ENCODE measurements at places on chromosomes 11 and 22.

DNA sequence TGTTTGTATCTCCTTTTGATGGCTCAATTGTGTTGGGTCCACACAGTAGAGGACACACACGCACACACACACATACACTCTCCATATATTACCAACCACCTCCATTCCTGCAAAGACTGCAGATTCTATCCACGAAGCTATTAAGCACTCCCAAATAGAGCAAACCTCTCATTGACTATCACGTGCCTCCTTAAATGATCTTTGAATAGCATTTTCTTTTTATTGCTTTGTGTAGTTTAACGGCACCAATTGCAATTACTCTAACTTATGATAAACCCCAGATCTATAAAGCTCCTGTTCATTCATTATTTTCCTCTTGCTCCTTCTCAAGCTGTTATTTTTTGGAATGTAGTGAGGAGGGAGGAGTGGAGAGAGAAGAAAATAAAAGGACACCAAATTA is 204.7 kb downstream of the ST3GAL4 start:
- DNase-seq, result no peak

DNA sequence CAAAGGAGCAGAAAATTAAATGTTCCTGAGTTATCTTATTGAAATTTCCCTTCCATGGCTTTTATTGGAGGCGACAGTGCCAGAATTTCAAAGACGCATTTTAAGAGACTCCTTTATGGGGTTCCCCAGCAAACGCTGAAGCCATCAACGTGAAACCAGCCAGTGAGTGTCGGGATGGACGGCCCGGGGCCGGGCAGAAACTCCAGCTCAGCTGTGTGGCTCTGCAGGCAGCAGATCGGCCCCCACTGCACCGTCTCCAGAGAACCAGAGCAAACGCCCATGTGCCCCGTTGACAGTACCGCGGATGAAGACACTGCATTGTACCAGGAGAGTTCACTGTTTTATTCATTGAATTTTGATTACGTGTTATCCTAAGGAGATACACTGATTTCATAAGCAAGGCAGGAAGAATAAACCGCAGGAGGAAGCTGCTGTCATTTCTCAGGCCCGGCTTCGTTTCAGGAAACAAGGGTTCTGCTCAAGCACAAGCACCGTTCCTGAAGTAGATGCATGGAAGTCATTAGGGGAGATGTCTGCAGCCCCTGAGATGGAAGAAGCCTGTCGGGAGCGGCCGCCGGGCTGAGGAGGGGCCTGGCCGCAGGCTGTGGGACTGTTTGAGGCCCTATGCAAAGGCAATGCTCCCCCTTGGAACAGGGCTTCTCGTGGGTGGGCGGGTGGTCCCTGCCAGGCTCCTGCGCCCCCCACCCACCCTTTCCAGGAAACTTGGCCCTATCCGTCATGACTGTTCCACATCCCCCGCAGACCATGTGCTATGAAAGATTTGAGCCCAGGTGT is 639.7 kb downstream of the TBC1D22A start:
- DNase-seq, result peak; percentile 14

DNA sequence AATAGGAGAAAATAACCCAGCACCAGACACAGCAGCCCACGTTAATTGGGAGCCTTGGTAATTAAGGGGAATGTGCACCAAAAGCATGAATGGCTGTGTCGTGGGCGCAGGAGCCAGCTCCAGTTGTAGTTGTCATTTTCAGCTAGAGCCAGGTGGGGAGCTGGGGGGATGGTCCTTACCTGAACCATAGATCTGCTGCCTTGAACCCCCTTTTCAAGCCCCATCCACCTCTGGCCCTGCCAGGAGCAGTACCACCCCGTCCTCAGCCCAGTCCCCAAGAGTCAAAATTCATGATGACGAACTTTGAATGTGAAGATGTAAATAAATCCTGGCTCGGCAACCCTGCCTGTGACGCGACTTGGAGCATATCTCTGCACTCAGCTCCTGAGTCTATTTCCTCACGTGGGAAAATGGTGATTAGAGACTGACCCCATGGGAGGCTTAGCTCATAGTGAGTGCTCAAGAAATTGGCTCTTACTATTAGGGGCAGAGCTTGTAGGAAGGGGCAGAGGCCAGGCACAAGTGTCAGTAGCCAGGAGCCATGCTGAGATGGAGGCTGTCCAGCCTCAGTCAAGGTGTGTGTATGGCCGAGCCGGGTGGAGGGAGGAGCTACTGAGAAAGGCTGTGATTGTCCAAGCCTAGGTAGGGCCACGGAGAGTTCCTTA is 794 bp upstream of the FXYD6 start:
- no peak for DNase-seq

- DNase-seq, result no peak
Measured at GRCh38 chr11:6393989-6394670, 3.9 kb downstream of the SMPD1 start.

- DNase-seq, result no peak
Measured at GRCh38 chr22:31136155-31136554, 4.2 kb downstream of the PLA2G3 start.

GRCh38 chr11:78715639-78716311 is 141.1 kb upstream of the NARS2 start:
- peak; percentile 68 for DNase-seq

- no peak for DNase-seq
Measured at GRCh38 chr11:116460156-116460920, 312.4 kb downstream of the BUD13 start.

GRCh38 chr22:41048791-41049717 is 43.3 kb upstream of the EP300 start:
- DNase-seq, result no peak

GRCh38 chr11:93005239-93005638 is 35.8 kb downstream of the MTNR1B start:
- no peak for DNase-seq

DNA sequence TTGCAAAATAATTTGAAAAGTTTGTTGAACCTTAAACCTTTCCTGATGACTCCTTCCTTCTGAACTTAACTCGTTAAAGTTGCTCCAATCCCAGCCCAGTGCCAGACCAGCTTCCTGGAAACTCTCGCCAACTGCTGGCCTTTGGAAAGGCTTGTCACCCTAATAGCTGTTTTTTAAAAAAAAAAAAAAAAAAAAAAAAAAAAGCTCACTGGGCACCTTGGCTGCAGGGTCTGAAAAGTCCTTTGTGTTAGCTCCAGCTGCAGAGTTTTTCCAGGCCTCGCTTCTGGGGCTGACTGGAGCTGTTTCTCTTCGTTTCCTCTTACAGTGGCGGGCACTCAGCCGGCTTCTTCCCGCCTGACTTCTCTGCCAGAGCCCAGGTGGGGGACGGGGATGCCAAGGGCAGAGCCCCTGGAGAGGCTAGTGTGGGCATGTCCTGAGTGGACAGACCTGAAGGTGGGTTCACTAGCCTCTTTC is 25.1 kb downstream of the KCNQ1OT1 start:
- no peak for DNase-seq

- DNase-seq, result no peak
Measured at GRCh38 chr11:103266167-103266831, 157.1 kb downstream of the DYNC2H1 start.

GRCh38 chr11:96154802-96155520 is 188.0 kb downstream of the MAML2 start:
- no peak for DNase-seq

GRCh38 chr22:19043121-19044085 is 78.8 kb downstream of the DGCR2 start:
- no peak for DNase-seq

DNA sequence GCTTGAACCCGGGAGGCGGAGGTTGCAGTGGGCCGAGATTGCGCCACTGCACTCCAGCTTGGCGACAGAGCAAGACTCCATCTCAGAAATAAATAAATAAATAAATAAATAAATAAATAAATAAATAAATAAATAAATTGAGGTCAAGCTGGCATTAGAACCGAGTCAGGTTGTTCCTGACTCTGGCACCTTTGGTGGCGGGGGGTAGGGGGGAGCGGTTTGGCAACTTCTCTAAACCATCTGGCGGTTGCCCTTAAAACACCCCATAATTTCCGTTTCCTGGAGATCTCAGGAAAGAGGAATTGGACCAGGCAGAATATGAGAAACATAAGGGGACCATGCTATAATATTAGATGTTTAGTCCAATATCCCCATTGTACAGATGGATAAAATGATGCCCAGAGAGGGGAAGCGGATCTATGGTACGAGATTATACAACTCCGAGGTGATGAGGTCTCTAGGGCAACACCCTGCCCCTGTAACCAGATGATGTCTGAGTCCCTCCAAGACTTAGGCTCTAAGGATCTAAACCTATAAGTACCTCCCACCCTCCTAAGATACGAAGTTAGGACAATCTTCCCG is 785 bp downstream of the CLPB start:
- DNase-seq, result peak; percentile 81

DNA sequence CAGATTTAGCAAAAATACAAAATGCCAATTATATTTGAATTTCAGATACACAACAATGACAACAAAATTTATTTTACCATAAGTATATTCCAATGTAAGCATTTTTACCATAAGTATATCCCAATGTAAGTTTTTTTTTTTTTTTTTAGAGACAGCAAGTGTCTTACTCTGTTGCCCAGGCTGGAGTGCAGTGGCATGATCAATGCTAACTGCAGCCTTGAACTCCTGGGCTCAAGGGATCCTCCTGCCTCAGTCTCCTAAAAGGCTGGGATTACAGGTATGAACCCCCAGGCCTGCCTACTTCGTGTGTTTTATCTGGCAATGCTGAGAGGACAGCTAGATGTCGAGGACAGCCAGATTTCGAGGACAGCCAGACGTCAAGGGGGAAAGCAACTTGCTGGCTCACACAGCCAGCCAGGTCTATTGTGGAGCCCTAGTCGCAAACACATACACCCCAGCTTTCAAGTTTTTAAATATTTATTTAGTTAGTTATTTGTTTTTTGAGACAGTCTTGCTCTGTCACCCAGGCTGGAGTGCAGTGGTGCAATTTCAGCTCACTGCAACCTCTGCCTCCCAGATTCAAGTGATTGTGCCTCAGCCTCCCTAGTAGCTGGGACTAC is 1.1 kb upstream of the SERPING1 start:
- DNase-seq, result no peak

DNA sequence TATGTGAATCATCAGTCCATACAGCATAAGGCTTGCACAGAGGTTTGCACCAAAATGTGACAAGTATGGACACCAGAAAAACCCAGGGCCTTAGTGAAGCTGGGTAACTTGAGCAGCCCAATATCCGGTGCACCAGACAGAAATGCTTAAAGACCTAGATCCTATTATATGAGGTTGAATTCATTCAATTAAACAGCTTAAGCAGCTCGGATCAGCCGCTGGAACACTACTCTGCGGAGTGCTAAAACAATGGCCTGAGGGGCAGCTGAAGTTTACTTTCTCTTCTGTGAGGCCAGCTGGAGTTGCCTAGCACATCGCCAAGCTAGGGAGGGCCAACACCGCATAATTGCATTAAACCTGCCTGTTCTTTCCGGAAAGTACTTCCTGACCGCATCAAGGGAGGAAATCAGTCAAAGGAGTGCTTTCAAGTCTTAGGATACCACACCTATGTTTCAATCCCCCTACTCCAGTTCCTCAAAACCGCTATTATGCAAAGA is 17.0 kb upstream of the FAM181B start:
- peak; percentile 39 for DNase-seq

DNA sequence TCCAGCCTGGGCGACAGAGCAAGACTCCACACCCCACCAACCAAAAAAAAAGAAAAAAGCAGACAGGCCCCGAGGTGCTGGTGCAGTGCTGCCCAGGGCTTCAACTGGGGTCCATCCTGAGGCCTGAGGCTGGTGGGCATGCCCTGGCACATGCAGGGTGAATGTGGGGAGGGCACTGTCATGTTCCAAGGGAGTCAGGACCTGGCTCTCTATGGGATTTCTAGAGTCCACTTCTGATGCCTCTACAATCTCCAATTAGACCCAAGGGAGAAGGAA is 10.1 kb downstream of the CENPM start:
- DNase-seq, result no peak

- DNase-seq, result no peak
Measured at GRCh38 chr22:23781511-23782183, 5.1 kb upstream of the SMARCB1 start.

GRCh38 chr22:33007485-33007884 is 50.7 kb downstream of the SYN3 start:
- DNase-seq, result no peak
